EH (cell line): ENCODE measurements at places on chromosomes 6 and 20.

DNA sequence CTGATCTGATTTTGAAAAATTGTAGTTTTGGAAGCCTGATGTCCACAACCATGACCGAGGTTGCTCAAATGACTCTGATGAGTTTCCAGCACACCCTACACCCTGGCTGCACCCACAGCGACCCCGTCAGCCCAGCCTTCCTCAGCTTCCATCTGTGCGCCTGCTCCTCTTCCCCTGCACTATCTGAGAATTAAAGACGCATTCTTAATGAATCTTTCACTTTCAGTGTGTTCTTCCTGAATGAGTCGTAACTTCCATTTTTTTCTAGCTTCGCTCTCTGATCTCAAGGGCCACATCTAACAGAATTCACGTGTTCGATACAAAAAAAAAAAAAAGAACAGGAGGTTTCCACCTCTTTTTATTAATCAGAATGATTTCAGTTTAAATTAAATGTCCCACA, 21.3 kb upstream of the RREB1 start:
- peak; percentile 52 for DNase-seq

- DNase-seq = peak; percentile 73
These were observed 42.1 kb downstream of the SMAP1 start for GRCh38 chr6:70709826-70710225.

DNA sequence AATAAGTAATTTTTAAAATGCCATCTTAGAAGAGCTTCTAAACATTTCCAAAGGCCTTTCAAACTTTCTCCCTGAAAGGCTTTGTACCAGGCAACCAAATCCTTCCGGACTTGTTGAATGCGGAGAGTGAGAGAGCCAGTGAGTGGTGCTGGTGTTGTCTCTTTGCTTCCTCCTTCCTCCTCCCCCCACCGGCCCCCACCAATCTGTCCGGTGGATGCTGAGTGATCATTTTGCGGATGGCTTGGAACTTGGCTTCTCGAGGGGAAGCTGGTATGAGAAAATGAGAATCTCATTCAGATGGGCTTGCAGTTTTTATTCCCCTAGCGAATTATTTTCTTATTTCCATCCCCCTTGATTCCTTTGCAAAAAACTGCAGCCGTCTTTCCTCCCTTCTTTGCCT, 97.3 kb downstream of the ANKRD60 start:
- no peak for DNase-seq

- DNase-seq = no peak
These were observed 620.0 kb upstream of the FLRT3 start for GRCh38 chr20:14957402-14957801.

DNA sequence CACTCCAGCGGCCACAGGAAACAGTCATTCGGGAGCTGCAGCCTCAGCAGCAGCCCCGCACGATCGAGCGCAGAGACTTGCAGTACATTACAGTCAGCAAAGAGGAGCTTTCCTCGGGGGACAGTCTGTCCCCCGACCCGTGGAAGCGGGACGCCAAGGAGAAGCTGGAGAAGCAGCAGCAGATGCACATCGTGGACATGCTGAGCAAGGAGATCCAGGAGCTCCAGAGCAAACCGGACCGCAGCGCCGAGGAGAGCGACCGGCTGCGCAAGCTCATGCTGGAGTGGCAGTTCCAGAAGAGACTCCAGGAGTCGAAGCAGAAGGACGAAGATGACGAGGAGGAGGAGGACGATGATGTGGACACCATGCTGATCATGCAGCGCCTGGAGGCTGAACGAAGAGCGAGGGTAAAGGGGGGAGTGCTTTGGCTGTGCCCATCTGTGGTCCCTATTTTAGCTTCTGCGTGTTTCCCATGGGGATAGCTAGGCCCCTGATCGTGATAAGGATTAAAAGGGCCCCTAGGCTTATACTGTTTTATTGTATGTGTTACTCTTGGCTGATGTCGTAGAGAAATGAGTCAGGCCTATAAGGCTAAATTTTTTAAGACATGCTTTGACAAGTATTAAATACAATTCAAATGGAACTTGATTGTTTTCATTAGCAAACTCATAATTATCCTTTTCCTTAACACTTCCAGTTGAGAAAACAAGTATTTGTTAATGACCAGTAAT, 45.5 kb upstream of the KIF25 start:
- no peak for DNase-seq

DNA sequence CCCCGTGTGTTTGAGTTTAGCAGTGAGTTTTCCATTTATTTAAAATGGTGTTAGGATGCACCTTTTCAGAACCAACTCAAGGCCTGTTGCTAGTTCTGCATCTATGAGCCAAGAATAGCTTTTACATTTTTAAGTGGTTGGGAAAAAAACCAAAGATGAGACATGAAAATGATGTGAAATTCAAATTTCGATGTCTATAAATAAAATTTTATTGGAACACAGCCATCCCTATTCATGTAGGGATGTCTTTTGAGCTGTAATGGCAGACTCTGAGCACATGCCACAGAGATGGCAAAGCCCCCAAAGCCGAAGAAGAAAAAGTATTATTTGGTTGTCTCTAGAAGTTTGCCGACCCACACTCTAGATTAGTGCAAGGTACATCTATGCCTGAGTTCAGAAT, 5.0 kb upstream of the NEDD9 start:
- DNase-seq = no peak

GRCh38 chr6:168305096-168305749, 14.4 kb downstream of the DACT2 start:
- DNase-seq = no peak

GRCh38 chr6:43900560-43900915, 130.5 kb downstream of the VEGFA start:
- DNase-seq = no peak

GRCh38 chr6:14816116-14816859, 429.6 kb upstream of the JARID2 start:
- no peak for DNase-seq

GRCh38 chr6:84709121-84709520, 55.3 kb downstream of the TBX18 start:
- no peak for DNase-seq

DNA sequence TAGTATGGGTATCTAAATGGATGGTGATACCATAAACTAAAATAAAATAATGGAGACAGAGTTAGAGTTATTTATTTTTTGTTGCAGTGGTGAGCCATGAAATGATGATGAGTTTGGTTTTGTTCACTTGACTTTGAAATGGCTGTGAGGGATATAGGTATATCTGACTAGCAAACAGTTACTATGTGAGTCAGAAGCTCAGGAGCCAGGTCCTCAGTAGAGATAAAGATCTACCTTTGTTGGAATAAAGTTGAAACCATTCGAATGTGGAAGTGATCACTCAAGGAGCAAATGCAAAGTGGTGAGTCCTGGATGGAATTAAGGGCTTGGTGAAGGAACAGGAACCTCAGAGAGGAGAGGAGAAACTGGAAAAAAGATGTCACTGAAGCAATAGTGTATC, 86.0 kb upstream of the TPD52L1 start:
- DNase-seq = no peak

DNA sequence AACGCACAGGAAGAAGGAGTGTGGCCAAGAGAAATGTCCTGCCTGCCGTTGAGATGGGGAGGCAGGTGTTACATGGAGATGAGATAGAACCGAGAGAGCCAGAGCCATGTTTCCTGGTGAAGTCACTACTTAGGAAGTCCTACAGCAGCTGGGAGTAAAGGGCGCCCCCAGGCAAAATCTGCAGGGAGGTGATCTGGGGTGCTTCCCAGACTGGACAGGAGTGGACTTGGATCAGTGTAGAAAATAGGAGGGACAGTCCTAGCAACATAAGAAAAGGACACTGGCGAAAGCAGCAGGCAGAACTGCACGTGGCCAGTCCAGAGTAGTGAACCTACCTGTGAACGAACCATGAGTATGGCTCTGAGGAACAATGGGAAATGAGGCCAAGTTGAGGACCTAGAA, 85.3 kb downstream of the CD164 start:
- no peak for DNase-seq

GRCh38 chr6:36765594-36766398, 68.2 kb downstream of the RAB44 start:
- peak; percentile 87 for DNase-seq

DNA sequence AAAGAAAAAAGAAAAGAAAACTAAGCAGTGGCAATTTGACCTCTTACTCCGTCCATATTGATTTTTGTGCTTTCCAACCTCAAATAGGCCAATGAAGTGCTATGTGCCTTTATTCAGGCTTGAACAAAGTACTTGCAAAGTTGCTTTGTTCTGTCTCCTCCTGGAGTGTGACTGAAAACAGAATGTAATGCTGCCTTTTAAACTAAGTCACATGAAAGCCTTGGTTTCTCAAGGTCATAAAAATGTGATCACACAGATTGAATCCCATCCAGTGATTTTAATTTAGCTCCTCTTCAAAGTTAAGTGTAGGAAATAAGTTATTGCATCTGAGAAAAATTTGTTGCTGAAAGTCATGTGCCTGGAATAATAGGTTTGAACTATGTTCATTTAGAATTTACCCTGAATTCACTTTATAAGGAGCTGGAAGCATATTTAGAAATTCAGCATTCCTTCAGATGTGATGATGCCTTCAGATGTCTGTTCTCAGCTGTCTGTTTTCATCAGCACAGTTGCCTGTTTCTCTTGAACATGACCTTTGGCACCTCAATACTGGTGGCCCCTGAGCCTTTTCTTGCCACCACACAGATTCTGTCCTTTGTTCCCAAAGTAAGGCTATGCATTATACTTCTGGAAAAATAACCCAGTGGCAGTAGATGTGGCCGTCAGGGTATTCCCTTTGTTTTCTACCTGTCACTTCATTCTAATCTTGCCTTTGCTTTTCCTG, 48.8 kb downstream of the KIZ start:
- peak; percentile 34 for DNase-seq

DNA sequence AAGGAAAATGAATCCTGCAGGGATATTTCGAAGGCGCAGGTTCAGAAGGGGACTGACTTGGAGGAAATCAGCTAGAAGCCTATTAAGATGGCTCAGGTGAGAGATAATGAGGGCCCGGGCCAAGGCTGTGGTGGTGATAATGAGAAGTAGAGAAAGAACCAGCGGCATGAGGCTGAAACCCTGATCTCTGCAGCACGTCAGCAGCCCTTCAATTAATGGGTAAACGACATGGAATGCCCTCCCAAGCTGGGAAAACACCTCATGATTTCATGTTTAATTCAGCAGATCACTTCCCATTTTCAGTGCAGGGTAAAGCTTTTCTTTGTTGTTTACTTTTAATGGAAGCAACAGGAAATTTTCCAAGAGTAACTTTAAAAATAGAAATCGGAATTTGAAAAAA, 104.9 kb downstream of the TMEM200A start:
- no peak for DNase-seq

DNA sequence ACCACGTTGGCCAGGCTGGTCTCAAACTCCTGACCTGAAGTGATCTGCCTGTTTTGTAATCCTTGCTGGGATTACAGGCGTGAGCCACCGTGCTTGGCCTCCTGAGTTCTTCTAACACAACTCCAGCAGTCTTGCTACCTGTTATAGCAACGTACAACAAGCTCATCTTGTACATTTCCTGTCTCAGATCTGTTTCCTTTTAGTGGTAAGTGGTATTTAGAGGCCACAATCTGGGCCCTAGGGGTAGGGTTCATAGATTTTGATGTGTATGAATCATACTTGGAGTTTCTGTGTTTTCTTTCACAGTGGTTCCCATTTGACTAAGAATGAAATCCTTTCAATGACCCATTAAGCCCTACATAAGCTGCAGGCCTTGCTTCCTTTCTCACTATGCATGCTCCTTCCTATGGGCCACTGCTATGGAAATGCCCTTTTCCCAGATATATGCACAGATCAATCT, 27.1 kb upstream of the SYNCRIP start:
- peak; percentile 82 for DNase-seq

DNA sequence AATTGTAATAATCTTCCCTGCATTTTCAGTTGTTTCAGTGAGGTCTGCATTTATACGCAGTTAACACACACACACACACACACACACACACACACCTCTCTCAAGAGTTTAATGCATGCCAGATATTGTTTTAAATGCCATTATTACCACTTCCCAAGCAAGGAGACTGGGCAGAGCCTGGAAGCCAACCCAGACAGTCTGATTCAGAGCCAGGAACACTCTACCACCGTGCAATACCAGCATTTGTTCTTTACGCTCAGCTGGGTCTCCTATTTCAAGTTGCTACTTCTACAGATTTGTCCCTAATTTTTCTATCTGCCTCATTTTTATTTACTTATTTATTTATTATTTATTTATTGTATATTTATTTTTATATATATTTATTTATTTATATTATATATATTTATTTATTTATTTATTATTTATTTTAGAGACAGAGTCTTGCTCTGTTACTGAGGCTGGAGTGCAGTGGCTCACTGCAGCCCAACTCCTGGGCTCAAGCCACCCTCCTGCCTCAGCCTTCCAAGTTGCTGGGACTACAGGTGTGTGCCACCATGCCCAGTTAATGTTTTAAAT, 68.4 kb downstream of the PCSK2 start:
- DNase-seq = no peak

DNA sequence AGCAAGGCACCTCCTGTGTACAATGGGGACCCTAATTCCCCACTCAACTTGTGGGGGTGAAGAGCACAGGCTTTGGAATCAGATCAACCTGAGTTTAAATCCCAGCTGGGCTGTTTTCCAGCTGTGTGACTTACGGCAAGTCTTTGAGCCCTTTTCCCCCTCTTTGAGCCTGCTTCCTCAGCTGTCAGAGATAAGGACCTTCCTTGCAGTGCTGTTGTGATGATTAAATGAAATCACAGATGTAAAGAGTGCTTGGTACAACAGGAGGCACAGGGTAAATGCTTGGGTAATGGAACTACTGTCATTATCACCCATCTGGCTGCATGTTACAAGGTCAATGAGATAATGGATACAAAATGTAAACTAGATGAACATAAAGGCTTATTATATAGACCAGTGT, 3.2 kb downstream of the SNX21 start:
- DNase-seq = no peak

GRCh38 chr6:20379231-20379630, 22.4 kb upstream of the E2F3 start:
- peak; percentile 15 for DNase-seq

GRCh38 chr20:23570178-23570760, 2.0 kb upstream of the CST9L start:
- no peak for DNase-seq

GRCh38 chr20:8787090-8787489, 281.8 kb upstream of the PLCB4 start:
- no peak for DNase-seq

DNA sequence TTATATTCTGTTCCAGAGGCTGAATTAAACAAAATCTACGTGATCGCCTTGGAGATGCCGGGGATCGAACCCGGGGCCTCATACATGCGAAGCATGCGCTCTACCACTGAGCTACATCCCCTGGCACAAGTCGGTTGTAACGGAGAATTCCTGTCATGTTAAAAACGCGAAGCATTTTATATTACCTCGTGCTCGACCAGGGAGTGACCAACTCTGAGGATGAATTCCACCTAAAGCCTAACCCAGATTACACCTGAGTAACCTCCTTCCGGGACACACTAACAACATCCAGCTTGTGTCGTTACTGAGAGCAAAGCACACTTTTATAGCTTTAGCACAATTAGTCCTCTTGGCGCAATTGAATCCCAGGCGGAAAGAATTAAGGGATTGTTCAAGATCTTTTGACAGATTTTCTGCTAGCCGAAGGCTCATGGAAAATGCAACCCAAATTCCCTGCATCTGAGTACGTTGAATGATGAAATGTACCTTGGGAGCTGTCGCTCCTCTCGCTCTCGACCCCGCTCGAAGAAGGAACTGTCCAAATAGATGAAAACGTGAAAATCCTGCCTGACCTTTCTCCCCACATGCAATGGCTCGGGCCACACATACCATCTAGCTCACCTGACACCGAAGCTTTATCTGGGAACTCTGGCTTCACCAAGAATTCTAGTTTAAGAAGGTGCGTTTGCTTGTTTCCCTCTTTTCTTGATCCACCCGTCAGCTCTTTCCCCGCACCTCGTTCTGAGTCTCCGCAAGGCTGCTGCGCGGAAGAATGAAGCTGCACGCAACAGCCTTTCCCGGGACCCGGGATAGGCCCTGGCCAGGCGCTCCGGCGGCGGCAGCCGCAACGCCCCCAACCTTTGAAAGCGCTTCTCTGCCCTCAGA, 148.3 kb downstream of the GPX5 start:
- peak; percentile 73 for DNase-seq
